Activated CD4-positive, alpha-beta T cell treated with anti-CD3 and anti-CD28 coated beads, Interleukin-2, Interleukin-4, amounts not matched to agents 100 ng/mL and 50 ng/mL, durations not matched to agents 16 hours and 8 hours (primary cell): ENCODE measurements at places on chromosomes 7 and 10.

DNA sequence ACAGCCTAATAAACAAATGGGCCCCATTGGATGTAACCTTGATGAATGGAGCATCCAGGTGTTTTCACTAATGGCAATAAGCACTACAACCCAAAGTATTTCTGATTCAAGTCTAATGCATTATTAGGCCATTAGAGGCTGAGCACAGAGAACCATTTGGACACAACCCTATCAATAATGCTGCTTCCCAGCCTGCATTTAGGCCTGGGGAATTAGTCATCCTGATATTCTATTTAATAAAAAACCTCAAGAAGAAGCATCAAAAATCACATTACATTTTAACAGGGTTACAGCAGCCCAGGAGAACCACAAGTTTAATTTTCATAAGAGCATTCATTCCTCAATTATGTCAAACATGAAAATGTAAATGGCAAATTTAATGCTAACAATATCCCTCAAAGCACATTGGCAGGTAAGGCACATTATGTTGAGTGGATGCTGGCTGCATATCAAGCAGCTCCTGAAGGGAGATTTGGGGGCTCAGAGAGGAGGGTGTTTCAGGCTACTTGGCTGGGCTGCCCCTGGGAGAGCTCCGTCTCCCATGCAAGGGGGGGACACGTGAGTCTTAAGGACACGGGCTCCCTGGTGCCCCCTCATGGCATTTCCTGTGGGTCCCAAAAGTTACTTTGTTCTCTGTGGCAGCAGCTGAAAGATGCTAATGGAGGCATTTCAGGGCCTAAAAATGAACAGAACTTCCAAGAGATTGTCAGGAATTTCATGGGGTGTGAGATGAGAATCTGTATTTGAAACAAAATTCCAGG is 143.4 kb downstream of the HERPUD2 start:
- DNase-seq, result no peak

GRCh38 chr7:19762631-19763030 is 10.8 kb downstream of the TMEM196 start:
- DNase-seq, result no peak

GRCh38 chr10:130400890-130401289 is 264.7 kb downstream of the GLRX3 start:
- no peak for DNase-seq

- DNase-seq, result no peak
Observed at GRCh38 chr7:139328375-139328774, 12.8 kb upstream of the FMC1 start.

DNA sequence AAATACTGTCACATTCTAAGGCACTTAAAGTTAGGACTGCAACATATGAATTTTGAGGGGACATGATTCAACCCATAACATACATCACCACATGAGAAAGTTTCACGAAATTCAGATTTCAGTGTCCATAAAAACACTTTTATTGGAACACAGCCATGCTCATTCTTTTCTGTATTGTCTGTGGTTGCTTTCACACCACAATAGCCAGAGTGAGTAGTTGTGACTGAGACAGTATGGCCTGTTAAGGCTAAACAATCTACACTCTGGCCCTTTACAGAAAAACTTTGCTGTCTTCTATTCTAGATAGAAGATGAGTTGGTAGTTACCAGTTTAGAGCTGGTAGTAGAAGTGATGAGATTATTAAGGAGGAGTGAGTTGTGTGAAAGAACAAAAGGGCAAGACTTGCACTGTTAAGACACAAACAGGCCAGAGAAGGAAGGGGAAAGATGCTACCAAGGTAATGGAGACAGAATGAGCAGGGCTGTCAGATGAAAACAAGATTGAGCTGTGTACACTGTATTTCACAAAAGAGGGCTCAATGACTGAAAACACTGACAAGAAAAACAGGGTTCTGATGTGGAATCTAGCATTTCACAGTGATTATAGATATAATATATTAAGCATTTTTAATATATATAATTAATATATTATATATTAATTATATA is 108.6 kb downstream of the PPP1R3A start:
- DNase-seq, result no peak

DNA sequence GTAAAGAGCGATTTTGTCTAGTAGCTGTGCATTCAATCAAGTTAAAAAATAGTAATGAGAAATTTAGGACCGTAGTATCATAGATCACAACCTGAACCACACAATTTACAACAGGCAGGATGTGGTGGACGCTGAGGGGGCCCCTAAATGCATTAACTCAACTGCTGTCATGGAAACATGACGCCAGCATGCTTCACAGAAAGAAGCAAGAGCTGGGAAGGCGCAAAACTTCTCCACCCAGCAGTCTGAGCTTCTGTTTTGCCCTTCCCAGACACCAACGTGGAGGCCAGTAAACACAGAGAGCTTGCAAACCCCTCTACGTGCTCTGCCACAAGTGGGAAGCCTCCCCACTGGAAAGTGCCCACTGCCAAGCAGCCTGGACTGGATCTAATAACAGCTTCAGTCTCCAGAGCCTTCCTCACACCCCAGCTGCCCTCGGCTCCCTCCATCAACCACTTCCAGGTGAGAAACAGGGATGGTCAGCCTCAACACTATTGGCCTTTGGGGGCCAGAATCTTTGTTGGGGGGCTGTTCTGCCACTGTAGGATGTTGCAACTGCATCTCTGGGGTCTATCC is 151.8 kb downstream of the SFMBT2 start:
- DNase-seq, result peak; percentile 64

GRCh38 chr10:126561294-126561920 is 109.1 kb downstream of the C10orf90 start:
- no peak for DNase-seq

DNA sequence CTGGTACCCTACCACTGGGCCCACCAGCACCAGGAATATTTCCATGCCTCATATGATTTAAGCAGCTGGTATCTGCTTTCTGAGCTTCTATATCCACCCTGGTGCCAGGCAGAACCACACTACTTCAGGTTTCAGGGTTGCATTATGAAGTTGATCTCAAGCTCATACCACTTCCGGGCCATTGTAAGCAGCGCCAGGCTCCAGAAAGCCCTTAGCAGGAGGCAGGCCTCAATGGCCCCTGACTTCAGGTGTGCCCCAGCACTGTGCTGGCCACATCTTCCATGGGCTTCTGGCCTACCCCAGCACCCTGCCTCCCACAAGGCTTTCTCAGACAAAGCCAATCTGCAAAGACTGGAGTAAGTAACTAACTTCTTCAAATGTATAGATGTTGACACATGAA is 391.3 kb upstream of the GRM3 start:
- DNase-seq, result no peak

DNA sequence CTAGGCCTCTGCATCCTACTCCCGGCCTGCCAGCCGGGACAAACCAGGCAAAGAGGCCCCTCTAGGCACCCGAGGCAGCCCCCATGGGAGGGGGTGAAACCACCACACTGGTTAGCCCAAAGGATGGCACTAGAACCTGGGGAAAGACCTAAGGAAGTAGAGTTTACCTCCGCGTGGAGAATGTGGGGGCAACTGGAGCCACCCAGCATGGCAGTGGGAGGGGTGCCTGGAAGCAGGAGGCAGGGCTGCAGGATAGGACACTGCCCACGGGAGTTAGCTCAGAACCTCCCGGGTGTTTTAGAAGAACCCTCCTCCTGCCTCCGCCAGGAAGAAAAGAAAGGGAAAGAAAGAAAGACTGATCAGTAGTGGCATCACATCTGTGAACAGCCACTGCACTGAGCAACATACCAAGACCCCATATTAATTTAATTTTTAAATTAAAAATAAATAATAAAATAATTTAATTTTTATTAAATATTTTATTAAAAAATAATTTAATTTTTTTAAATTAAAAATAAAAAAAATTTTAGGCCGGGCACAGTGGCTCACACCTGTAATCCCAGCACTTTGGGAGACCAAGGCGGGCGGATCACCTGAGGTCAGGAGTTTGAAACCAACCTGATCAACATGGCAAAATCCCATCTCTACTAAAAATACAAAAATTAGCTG is 11.2 kb downstream of the AIFM2 start:
- DNase-seq, result no peak
